Activated CD4-positive, alpha-beta memory T cell treated with anti-CD3 and anti-CD28 coated beads, Interleukin-2, amount 10 ng/mL, durations not matched to agents 7 days and 5 days (primary cell): ENCODE measurements at places on chromosomes 1 and 21.
A peak's percentile ranks its signal among the peaks of the same experiment; 100 is the strongest.

GRCh38 chr1:25006770-25007169, 76.7 kb upstream of the RUNX3 start:
- DNase-seq, result no peak
- H3K4me3 ChIP-seq, result no peak overlapping the region
- peaks cover 5% of the 10 kb centered on the region for H3K36me3 ChIP-seq
- peaks cover 6% of the 10 kb centered on the region for H3K27me3 ChIP-seq
- peaks cover 67% of the 10 kb centered on the region for H3K4me1 ChIP-seq

DNA sequence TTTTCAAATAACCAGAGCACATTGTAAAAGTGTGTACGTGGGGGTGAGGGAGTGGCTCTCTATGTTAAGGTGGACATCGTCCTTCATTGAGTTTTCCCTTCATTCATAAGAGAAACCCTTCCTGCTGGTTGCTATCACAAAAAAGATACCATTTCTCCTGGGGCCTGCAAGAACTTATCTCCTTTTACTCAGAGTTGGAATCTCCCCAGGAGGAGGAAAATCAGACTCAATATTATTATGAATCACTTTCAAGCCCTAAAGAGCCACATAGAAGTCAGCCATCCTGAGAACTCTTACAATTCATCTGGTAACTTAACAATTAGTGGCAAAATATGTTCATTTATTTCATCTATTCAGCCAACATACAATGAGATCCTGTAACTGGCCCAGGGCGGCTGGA, 27.1 kb upstream of the TGFBR3 start:
- H3K4me3 ChIP-seq, result no peak overlapping the region
- no peaks in the 10 kb centered on the region for H3K4me1 ChIP-seq
- H3K27me3 ChIP-seq, result peaks cover 6% of the 10 kb centered on the region
- no peak for DNase-seq
- H3K36me3 ChIP-seq, result no peaks in the 10 kb centered on the region
- H3K27ac ChIP-seq, result no peak overlapping the region

- no peak for DNase-seq
- no peak overlapping the region for H3K27ac ChIP-seq
- H3K27me3 ChIP-seq, result peaks cover 2% of the 10 kb centered on the region
- no peaks in the 10 kb centered on the region for H3K36me3 ChIP-seq
- H3K4me3 ChIP-seq, result no peak overlapping the region
Measured at GRCh38 chr1:24105368-24106160, 6.4 kb downstream of the MYOM3 start.

DNA sequence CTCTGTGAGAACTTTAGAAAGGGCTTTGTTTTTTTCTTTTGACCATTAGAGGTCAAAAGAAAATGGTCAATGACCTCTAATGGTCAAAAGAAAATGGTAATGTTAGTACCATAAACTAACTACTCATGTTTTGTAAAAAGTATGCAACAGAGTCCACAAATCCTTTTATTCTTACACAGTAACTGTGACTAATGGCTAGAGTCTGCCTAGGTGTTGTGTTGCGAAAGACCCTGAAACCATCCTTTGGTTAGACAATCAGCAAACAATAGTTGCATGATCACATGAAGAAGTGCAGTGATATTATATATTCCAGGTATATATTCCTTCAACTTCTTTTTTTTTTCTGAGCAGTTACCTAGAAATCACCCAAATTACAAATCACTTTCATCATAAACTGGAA, 40.9 kb downstream of the NEGR1 start:
- no peak for DNase-seq
- no peaks in the 10 kb centered on the region for H3K36me3 ChIP-seq
- no peaks in the 10 kb centered on the region for H3K27me3 ChIP-seq
- H3K27ac ChIP-seq, result no peak overlapping the region
- H3K4me3 ChIP-seq, result no peak overlapping the region

DNA sequence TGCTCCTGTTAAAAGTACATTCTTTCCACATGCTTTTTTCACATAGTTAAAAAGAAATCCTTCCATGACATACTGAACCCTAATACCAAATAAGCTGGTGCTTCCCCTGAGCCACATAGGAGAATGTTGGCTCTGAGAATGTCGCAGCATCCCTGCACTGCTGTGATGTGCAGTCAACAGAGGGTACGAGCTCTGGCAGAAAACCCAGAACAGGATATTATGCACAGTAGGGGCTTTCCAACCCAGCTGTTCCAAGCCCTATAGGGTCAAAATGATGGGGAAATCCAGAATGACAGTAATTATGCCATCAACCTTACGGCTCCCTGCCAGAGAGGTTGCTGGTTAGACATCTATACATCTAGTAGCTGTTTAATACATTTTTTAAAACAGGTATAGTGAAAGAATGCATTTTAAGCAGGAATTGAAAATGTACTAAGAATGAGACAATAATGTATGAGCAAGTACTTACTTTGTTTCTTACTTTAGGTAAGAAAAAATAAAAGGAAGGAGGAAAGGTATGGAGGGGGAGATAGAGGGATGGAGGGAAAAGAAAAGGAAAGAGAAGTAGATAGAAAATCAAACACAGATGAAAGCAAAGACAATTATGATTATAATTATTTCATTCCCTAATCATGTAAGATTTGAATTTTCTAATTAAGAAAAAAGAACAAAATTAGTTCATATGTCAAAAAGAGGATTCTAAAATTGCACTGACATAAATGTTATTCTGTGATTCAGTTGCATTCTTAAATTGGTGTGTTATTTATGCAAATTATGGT, 126.0 kb downstream of the NR5A2 start:
- peaks cover 41% of the 10 kb centered on the region for H3K4me1 ChIP-seq
- peak; percentile 45 for DNase-seq
- no peaks in the 10 kb centered on the region for H3K36me3 ChIP-seq
- H3K27ac ChIP-seq, result peak overlapping the region; percentile 71
- H3K27me3 ChIP-seq, result peaks cover 3% of the 10 kb centered on the region
- H3K4me3 ChIP-seq, result peak overlapping the region; percentile 5

- DNase-seq, result no peak
- H3K27ac ChIP-seq, result no peak overlapping the region
- peaks cover 2% of the 10 kb centered on the region for H3K27me3 ChIP-seq
- H3K4me1 ChIP-seq, result no peaks in the 10 kb centered on the region
- H3K36me3 ChIP-seq, result no peaks in the 10 kb centered on the region
Measured at GRCh38 chr1:236913371-236914037, 90.7 kb downstream of the MT1HL1 start.

- DNase-seq, result no peak
- H3K4me1 ChIP-seq, result peaks cover 30% of the 10 kb centered on the region
- no peaks in the 10 kb centered on the region for H3K36me3 ChIP-seq
- peak overlapping the region; percentile 25 for H3K27ac ChIP-seq
- H3K4me3 ChIP-seq, result no peak overlapping the region
- no peaks in the 10 kb centered on the region for H3K27me3 ChIP-seq
Measured at GRCh38 chr1:186302381-186302920, 72.6 kb downstream of the TPR start.

DNA sequence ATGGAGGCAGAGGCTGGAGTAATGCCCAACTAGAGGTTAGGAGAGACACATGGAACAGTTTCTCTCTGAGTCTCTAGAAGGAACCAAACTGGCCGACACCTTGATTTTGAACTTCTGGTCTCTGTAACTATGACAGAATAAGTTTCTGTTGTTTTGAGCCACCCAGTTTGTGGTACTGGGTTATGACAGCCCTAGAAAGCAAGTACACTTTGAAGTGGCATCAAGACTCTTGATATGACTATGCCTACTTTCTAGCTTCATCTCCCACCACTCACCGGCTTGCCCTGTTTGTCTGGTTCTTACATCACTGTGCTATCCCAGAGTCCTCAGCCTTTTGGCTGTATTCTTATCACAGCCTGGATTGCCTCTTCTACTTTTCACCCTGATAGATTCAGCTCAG, 230.3 kb upstream of the USP24 start:
- peaks cover 8% of the 10 kb centered on the region for H3K4me1 ChIP-seq
- no peak overlapping the region for H3K27ac ChIP-seq
- H3K36me3 ChIP-seq, result no peaks in the 10 kb centered on the region

GRCh38 chr1:40742363-40743061, 41.1 kb upstream of the KCNQ4 start:
- H3K36me3 ChIP-seq, result peaks cover 77% of the 10 kb centered on the region
- DNase-seq, result no peak
- H3K27ac ChIP-seq, result no peak overlapping the region
- H3K27me3 ChIP-seq, result no peaks in the 10 kb centered on the region
- H3K4me1 ChIP-seq, result peaks cover 37% of the 10 kb centered on the region
- H3K4me3 ChIP-seq, result no peak overlapping the region

DNA sequence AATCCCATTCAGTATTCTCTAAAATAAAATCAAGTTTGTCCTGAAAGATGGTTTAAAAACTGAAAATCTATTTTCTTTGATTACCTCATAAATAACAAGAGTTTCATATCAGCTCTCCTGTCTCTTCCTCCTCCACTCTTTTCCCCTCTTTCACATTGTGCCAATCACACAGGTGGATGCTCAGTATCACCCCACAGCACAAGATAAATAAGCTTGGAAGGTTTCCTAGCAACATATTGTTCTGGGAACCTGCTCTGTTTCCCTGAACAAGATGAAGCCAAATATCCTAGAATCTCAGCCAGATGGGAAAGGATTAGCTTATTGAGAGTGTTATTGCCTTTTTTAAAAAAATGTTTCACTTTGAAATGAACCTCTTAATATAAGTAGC, 45.7 kb upstream of the CACYBP start:
- H3K4me1 ChIP-seq, result peaks cover 25% of the 10 kb centered on the region
- no peaks in the 10 kb centered on the region for H3K27me3 ChIP-seq
- no peak for DNase-seq
- no peak overlapping the region for H3K4me3 ChIP-seq

DNA sequence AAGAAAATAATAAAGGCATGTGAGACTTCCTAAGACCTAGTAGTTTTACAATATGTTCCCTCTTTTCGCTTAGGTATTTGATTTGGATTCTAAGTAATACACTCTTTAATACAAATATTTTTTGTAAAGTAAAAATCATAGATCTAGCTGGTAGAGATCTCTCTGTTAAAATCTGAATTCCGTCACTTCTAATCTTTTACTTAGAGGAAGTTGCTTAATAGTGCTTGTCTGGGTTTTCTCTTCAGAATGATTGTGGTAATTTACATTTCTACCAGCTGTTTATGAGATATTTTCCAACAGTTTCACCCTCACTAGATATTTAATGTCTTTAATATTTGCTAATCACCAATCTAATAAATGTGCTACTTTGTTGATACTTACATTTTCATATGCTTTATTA, 23.3 kb downstream of the RBM11 start:
- DNase-seq, result no peak
- H3K36me3 ChIP-seq, result no peaks in the 10 kb centered on the region
- H3K27me3 ChIP-seq, result no peaks in the 10 kb centered on the region
- H3K4me1 ChIP-seq, result no peaks in the 10 kb centered on the region
- no peak overlapping the region for H3K27ac ChIP-seq
- H3K4me3 ChIP-seq, result no peak overlapping the region

DNA sequence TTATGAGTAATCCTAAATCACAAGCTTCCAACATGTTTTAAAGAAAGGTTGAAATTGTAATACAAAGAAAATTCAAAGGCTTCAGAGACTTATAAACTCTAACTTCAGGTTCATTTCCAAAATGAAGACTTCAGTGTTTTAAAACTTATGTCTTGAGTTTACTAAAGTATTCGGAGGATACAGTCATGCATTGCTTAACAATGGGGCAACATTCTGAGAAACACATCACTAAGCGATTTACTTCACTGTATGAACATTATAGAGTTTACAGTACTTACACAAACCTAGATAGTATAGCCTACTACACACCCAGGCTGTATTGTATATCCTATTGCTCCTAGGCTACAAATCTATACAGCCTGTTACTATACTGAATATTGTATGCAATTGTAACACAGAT, 38.3 kb downstream of the CEP170 start:
- H3K27ac ChIP-seq, result no peak overlapping the region
- H3K4me1 ChIP-seq, result no peaks in the 10 kb centered on the region
- H3K36me3 ChIP-seq, result peaks cover 28% of the 10 kb centered on the region
- no peaks in the 10 kb centered on the region for H3K27me3 ChIP-seq
- DNase-seq, result no peak

GRCh38 chr1:154786804-154787570, 83.1 kb downstream of the KCNN3 start:
- H3K36me3 ChIP-seq, result no peaks in the 10 kb centered on the region
- H3K27me3 ChIP-seq, result peaks cover 15% of the 10 kb centered on the region
- no peak overlapping the region for H3K27ac ChIP-seq
- peaks cover 44% of the 10 kb centered on the region for H3K4me1 ChIP-seq
- H3K4me3 ChIP-seq, result no peak overlapping the region
- DNase-seq, result no peak

- no peaks in the 10 kb centered on the region for H3K27me3 ChIP-seq
- H3K4me1 ChIP-seq, result no peaks in the 10 kb centered on the region
- H3K36me3 ChIP-seq, result peaks cover 35% of the 10 kb centered on the region
- no peak for DNase-seq
Measured at GRCh38 chr21:46393451-46393940, 65.2 kb upstream of the DIP2A start.

- no peaks in the 10 kb centered on the region for H3K36me3 ChIP-seq
- no peak for DNase-seq
- H3K27me3 ChIP-seq, result no peaks in the 10 kb centered on the region
- no peak overlapping the region for H3K4me3 ChIP-seq
- H3K4me1 ChIP-seq, result peaks cover 21% of the 10 kb centered on the region
Measured at GRCh38 chr1:183648042-183648441, 5.1 kb downstream of the APOBEC4 start.

GRCh38 chr1:77687519-77687906, 5.1 kb upstream of the ZZZ3 start:
- H3K4me1 ChIP-seq, result peaks cover 7% of the 10 kb centered on the region
- no peaks in the 10 kb centered on the region for H3K27me3 ChIP-seq
- peaks cover 19% of the 10 kb centered on the region for H3K36me3 ChIP-seq

GRCh38 chr21:42160111-42160721, 58.7 kb upstream of the ABCG1 start:
- no peak for DNase-seq
- H3K4me1 ChIP-seq, result peaks cover 16% of the 10 kb centered on the region
- no peak overlapping the region for H3K27ac ChIP-seq
- H3K36me3 ChIP-seq, result no peaks in the 10 kb centered on the region
- H3K4me3 ChIP-seq, result no peak overlapping the region

- H3K4me1 ChIP-seq, result peaks cover 22% of the 10 kb centered on the region
- no peak overlapping the region for H3K27ac ChIP-seq
- H3K4me3 ChIP-seq, result no peak overlapping the region
- H3K27me3 ChIP-seq, result no peaks in the 10 kb centered on the region
- no peaks in the 10 kb centered on the region for H3K36me3 ChIP-seq
Measured at GRCh38 chr1:160858507-160858906, 4.2 kb downstream of the CD244 start.

DNA sequence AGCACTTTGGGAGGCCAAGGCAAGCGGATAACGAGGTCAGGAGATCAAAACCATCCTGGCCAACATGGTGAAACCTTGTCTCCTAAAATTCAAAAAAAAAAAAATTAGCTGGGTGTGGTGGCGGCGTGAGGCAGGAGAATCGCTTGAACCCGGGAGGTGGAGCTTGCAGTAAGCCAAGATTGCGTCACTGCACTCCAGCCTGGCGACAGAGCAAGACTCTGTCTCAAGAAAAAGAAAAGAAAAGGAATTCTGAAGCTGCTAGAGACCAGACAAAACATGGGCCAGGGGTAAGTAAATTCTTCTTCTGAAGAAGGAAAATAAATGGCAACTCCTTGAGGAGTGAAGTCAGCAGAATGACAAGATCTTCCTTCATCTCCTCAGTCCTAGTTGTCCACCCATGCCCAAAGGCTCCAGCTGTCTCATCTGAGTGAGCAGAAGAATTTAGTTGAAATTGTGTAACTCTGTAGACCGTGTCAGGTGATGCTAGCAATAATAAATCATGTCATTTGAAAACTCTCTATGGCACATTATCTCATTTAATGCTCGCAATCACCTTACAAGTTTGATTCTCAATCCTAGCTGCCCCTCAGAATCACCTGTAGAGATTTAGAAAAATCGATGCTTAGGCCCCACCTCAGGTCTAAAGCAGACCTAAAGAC, 14.3 kb downstream of the PDZK1 start:
- H3K27me3 ChIP-seq, result peaks cover 1% of the 10 kb centered on the region
- no peak overlapping the region for H3K27ac ChIP-seq
- no peak for DNase-seq
- H3K4me3 ChIP-seq, result no peak overlapping the region
- no peaks in the 10 kb centered on the region for H3K36me3 ChIP-seq

- no peaks in the 10 kb centered on the region for H3K4me1 ChIP-seq
- no peak overlapping the region for H3K4me3 ChIP-seq
- no peak for DNase-seq
Measured at GRCh38 chr21:38234395-38235142, 22.2 kb upstream of the KCNJ15 start.
